Urinary bladder (tissue), 4 donors: ENCODE measurements at places on chromosomes 3 and 15. TPM values are rescaled to one million over a fixed set of nuclear protein-coding genes. Genes with fewer than 3 reads are reported as not detected.

Gene SRP14
- 362 TPM for polyA plus RNA-seq

Gene ARRDC4
- 30.5 TPM for polyA plus RNA-seq

Gene ANKRD34C
- polyA plus RNA-seq = not detected

Gene XIRP1
- polyA plus RNA-seq = 0.03 TPM

Gene KCNMB3
- polyA plus RNA-seq = 2.5 TPM

Gene TUSC7
- polyA plus RNA-seq = not detected

Gene OIP5
- polyA plus RNA-seq = 1.4 TPM

Gene SCAANT1
- not detected for polyA plus RNA-seq

Gene CELF6
- 3.0 TPM for polyA plus RNA-seq

Gene SLC7A14
- polyA plus RNA-seq = 0.22 TPM

Gene RBP2
- polyA plus RNA-seq = not detected

Gene CFAP161
- polyA plus RNA-seq = not detected

Gene TMEM89
- not detected for polyA plus RNA-seq

Gene CLDN1
- polyA plus RNA-seq = 15.8 TPM

Gene SERPINI2
- 0.08 TPM for polyA plus RNA-seq

Gene GHSR
- not detected for polyA plus RNA-seq
